ENCODE measurements at places on chromosomes 1 and 21.

DNA sequence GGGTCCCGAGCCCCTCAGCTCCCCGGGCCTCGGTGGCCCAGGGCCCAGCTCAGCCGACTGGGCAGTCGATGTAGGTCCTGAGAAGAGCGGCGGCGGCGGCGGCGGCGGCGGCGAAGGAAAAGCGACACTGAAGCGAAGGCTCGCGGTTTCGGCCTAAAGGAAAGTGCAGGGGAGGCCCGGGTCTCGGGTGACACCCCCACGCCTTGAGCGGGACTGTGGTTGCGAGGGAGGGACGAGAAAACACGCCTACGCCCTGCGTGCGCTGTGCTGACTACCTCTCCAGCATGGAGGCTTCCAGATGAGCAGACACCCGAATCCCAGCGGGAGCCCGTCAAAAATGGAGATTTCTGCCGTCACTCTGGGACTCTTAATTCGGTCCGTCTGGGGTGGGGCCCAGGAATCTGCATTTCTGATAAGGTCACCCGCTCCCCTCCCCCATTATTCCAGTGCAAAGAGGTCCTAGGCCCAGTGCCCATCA, 31.2 kb downstream of the DNTTIP2 start:
- DNase-seq: peak; percentile 38

DNA sequence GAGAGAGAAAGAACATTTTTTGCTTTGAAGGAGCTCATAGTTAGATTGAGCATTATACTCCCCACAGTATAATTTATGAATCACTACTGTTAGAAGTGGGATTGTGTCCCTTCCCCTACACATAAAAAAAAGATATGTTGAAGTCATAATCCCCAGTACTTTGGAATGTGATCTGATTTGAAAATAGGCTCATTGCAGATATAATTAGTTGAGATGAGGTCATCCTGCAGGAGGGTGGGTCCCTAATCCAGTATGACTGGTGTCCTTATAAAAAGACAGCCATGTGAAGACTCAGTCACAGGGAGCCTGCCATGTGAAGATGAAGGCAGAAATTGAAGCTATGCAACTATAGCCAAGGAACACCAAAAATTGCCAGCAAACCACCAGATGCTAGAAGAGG, 76.4 kb downstream of the TGFB2 start:
- no peak for DNase-seq

- DNase-seq: no peak
Observed at GRCh38 chr1:63936801-63937200, 163.0 kb downstream of the ROR1 start.

DNA sequence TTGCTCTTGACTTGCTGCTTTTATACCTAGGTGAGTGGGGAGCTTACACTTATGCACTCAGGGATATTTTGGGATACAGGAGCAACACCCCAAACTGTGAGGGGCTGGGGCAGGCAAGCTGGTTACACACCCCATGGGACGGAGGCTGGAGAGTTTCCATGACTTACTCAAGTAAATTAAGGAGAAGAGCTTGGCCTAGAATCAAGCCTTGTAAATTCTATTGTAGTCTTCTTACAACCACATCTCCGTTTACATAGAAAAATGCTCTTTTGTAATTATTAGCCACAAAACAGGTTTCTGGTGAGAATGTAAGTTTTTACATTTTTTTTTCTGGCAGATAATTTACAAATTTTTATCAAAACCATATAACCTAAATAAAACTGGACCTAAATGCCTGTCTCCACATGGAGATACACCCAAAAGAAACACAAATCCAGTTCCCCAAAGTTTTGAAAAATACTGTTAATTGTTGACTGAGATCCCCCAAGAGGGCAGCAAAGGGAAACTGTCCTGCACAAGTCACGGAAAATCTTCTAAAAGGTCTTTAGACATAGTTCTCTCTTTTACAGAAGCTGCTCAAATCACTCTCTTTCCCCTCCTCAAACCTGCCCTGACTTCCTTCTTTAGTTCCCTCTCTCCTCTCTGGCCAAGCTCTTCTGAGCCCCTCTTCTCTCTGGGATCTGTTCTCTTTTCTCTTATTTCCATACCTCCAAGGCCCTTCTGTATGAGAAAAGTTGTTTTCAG, 134.0 kb downstream of the HIVEP3 start:
- DNase-seq: no peak

DNA sequence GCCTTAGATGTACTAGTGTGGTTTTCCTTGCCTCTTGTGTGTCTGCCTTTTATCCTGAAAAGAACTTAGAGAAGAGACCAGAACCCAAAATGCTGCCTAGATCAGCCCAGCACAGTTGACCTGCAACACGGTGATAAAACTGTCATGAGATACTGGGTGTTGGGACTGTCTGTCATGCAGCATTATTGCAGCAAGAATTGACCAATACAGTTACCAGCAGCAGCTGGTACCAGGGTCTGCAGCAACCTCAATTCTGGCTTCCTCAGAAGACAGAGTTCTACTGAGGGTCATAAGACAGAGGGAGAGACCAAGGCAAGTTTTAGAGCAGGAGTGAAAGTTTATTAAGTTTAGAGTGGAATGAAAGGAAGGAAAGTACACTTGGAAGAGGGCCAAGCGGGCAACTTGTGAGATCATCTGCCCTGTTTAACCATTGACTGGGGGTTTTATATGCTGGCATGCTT, 182.0 kb downstream of the DYRK1A start:
- no peak for DNase-seq

GRCh38 chr1:66686406-66686805, 65.9 kb upstream of the DYNLT5 start:
- DNase-seq: no peak

- no peak for DNase-seq
Observed at GRCh38 chr1:32338637-32339145, 2.7 kb upstream of the MARCKSL1 start.

GRCh38 chr1:104488296-104489015, 738.8 kb downstream of the AMY1C start:
- no peak for DNase-seq

GRCh38 chr1:57163325-57163724, 197.5 kb upstream of the C8B start:
- DNase-seq: no peak

DNA sequence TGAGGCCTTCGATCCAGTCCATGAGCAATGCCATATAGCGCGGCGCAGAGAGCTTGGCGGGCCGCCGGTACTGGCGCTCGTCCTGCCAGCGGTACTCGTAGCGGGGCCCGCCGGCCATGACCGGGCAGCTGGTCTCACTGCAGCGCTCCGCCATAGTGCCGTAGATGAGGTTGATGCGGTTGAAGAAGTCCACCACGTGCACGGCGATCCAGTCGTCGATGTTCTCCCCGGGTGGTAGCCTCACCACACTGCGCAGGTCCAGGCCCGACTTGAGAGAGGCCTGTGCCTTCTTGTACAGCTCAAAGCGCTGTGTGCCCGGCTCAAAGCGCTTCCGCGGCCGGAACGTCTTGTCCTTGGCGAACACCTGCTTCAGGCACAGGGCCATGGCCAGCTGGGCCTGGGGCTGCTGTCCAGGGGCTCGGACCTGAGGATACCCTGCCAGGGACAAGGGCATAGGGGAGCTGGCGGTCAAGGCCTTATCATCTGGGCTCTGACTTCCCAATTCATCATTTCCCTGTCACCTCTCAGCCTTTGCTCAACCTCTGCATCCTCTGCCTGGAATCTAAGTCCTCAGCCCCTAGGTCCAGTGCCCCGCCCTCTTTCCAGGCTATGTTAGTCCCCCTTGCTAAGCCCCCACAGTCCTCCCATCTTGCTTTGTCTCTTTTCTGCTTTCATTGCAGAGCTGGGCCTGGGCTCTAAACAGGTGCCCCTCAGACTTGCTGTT, 3.5 kb downstream of the MOB3C start:
- no peak for DNase-seq

DNA sequence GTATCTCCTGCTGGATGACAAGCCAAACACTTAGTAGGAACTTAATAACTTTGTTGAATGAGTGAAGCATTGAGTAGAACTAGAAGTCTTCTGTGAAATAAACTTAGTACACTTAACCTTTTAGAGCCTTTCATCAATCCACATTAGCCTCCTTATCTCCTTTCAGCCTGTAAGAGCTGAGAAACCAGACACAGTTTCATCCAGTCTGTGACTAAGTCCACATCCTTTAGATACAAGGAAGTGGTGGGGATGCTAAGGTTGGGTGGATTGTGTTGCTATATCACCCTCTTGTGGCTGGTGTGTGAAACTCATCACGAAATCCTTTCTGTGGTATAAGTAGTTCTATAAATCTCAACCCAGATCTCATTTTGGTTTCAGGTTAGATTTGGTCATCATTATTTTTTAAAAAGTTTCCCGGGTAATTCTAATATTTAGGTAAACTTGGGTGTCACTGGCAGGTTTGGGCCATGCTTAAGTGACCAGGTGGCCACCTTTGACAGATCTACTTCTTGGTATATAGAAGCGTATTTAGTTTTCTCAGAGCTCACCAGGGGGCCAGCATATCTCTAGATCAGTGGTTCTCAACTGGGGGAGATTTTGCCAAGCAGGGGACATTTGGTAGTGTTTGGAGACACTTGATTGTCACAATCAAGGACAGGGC, 27.8 kb upstream of the CD84 start:
- DNase-seq: no peak

DNA sequence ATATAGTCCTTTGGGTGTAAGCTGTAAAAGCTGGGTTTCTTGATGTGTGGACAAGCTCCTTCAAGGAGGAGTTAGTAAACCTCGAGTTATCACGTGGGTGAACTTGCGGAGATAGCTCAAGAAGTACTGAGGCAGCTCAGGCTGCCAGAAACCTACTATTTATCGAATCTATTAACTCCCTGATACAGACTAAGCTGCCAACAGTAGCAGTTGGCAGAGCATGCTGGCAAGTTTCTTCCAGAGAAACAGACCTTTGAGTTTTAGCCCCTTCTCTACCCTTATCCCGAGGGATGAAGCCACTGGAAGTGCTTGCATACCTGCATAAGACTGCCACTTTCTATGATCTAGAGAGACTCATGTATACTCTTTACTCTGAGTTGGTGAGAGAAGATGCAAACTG, 624.5 kb upstream of the USP24 start:
- DNase-seq: no peak

- no peak for DNase-seq
Observed at GRCh38 chr1:1189111-1189510, 15.4 kb downstream of the TTLL10 start.

DNA sequence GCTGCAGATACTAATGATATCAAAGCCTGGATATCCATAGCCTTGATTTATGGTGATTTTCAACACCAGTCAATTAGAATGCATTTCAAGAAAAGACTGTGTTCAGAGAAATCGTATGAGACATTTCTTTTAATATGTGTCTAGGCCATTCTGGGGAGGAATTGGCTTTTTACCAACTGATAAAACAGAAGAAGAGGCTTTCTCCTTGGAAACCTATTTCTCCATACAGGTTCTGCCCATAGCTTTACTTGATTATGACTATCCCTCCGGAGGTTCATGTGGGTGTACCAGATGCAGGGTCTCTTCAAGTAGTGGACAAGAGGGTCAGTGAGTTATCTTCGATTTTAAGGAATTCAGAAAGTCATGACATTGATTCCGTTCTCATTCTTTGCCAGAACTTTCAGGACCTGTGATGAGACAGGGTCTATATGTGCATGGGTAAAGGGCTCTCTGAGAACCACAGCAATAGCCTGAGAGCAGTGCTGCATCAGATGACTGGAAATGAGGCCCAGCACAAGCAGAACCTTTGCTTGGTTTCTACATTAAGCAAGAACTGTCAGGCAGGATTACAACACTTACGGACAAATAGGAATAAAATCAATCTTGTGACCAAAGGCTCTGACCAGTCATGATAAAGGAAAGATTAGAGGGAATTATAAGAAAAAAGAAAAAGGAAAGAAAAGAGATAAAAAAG, 263.7 kb upstream of the SGIP1 start:
- DNase-seq: no peak

- no peak for DNase-seq
Observed at GRCh38 chr1:218529646-218530300, 184.6 kb downstream of the TGFB2 start.

GRCh38 chr21:27366646-27367235, 399.9 kb upstream of the ADAMTS5 start:
- DNase-seq: no peak
